ENCODE measurements at places on chromosomes 1 and 21. TPM values are rescaled to one million over a fixed set of nuclear protein-coding genes. Genes with fewer than 3 reads are reported as not detected.

NTNG1 gene
- total RNA-seq = not detected

PCSK9 gene
- not detected for total RNA-seq

DNA sequence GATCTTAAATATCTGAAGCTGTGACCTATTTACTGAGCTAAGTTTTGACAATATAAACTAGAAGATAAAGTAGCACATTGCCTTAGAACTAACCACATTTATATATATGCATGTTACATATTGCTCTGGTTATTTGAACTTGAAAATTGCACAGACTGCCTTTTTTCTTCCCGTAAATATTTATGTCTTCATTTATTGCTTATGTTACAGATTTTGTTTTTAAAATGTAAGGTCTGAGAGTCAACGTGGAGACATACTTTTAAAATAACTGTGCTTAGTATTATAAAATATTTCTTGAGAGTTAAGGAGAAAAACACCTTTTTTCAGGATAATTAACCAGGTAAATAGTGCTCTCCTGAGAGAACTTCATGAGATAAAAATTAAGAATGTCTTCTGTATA, 3.1 kb downstream of the RPS6KC1 start:
- DNase-seq = no peak

DNA sequence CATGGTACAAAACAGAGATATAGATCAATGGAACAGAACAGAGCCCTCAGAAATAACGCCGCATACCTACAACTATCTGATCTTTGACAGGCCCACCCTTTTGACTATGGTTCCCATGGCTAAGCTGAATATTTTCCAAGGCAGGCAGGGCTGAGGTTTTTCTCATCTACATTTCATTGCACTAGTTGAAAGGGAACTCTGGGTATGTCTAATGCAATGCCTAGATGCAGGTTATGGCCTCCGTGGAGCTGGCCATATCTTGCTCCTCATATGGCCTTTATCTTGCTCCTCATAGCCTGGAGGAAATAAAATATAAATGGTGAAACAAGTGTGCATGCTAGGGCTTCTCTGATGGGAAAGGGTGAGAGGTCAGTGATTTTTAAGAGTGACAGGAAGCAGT, 10.6 kb downstream of the SPRR5 start:
- no peak for DNase-seq

- DNase-seq = no peak
Measured at GRCh38 chr1:100769323-100769722, 49.8 kb downstream of the VCAM1 start.

RABGAP1L gene
- total RNA-seq = 18.2 TPM
